Karpas-422 (cell line): ENCODE measurements at places on chromosomes 7 and 10. TPM values are rescaled to one million over a fixed set of nuclear protein-coding genes. Genes with fewer than 3 reads are reported as not detected.

DNA sequence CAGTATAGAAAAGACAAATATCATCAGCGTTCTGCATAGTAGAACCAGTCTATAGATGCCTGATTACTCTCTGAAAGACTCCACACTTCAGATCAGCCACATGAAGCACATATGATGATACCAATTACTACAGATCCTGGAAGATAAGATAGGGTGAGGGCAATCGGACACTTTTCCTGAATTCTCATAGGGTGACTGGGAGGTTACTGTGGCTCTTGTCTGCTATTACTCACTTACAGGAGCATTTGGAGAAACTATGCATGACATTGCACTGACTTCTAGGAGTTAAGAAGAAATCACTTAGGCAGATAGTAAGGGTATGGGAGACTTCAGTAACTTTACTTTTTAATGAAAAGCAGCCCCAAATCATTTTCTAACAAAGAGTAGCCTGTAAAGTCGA, 1140.9 kb downstream of the XPNPEP1 start:
- H3K27me3 ChIP-seq = no peaks in the 10 kb centered on the region
- H3K27ac ChIP-seq = no peak overlapping the region
- DNase-seq = no peak
- H3K4me1 ChIP-seq = no peaks in the 10 kb centered on the region
- no peaks in the 10 kb centered on the region for H3K36me3 ChIP-seq
- H3K4me3 ChIP-seq = no peak overlapping the region

DNA sequence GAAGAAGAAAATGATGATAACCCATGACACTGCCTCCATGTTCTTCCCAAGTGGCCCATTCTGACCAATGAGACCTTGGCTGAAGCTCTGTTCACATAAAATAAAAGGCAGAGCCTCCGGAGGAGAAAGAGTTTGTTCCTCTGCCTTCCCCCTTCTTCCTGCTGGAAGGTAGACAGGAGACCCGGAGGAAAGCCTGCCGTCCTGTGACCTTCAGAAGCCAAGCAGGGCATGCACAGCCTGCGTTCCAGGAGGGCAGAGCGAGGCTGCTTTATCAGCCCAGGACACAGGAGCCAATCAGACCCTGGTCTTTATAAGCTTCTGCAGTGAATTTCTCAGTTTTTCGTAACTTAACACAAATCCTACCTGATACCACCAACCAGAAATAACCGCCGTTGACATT, 8.6 kb upstream of the GRID1 start:
- H3K4me1 ChIP-seq = no peaks in the 10 kb centered on the region
- H3K27me3 ChIP-seq = no peaks in the 10 kb centered on the region
- no peaks in the 10 kb centered on the region for H3K36me3 ChIP-seq
- H3K27ac ChIP-seq = no peak overlapping the region

- no peak for DNase-seq
- no peaks in the 10 kb centered on the region for H3K27me3 ChIP-seq
- no peaks in the 10 kb centered on the region for H3K36me3 ChIP-seq
- no peaks in the 10 kb centered on the region for H3K4me1 ChIP-seq
Observed at GRCh38 chr10:22913474-22914092, 14.3 kb upstream of the ARMC3 start.

DNA sequence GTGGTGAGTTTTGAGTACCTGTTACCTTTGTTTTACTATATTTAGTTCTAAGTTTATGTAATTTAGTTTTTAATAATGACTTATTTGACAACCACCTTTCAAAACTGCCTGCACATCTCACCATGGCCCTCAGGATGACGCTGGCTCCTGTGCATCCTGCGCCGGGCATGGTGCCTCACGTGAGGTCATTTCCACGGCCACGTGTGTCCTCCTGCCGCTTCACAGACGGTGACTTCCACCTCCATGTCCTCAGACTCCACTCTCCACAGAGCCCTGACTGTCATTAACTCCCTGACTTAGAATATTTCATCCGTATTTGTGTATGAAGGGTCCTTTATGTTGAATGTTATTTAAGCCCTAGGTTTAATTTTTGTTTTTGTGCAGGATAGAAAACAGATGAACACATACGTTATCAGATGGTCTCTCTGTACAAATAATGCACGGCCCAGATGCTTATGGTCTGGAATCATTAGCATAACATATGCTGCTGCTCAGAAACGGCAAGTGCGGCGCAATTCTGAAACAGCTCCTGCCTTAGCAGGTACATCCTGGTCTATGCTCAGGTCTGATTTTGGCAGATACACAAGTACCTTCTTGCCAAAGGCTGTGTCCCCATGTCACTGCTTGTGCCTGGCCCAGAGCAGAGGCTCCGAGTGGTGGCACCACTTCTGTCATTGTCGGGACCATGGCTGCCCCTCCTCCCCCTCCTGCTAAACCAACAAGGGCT, 155.8 kb downstream of the WDR37 start:
- no peaks in the 10 kb centered on the region for H3K36me3 ChIP-seq
- H3K27ac ChIP-seq = no peak overlapping the region
- H3K4me1 ChIP-seq = no peaks in the 10 kb centered on the region
- DNase-seq = no peak
- H3K4me3 ChIP-seq = no peak overlapping the region

DNA sequence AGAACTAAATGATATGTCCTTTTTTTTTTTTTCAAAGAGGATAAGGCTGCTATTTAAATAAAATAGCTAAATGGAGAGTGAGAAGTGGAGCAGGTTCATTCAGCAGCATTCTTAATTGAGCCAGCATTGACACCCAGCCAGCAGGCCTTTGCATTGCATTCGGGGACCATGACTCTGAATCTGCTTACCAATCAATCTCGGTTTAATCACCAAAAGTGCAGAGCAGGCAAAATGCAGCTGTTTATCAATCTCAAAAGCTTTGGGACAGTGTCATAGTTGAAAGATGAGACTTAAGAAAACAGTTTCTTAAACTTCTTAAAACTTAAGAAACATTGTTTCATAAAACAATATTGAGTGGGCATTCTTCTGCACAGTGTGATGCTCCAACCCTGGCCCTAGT, 51.7 kb downstream of the PLEKHA8 start:
- DNase-seq = no peak
- peaks cover 14% of the 10 kb centered on the region for H3K4me1 ChIP-seq
- no peaks in the 10 kb centered on the region for H3K27me3 ChIP-seq
- H3K36me3 ChIP-seq = peaks cover 15% of the 10 kb centered on the region
- no peak overlapping the region for H3K4me3 ChIP-seq

DNA sequence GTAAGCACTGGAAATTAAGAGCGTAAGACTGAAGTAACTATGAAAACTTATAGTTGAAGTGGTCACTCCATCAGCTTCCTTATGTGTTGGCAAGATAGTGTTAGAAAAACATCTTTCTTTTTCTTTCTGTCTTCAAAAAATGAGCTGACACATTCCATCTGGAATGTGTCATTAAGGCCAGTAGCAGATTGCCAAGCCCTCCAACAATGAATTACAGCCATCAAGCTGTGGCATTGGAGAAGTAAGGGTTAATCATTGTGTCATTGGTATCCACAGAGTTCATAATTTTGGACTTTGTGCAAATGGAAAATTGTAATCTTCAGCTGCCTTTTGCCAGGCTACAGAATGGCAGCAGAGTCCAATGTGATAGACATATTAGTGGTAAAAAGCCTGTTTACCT, 926.3 kb downstream of the NRG3 start:
- no peak overlapping the region for H3K27ac ChIP-seq
- DNase-seq = no peak
- no peaks in the 10 kb centered on the region for H3K27me3 ChIP-seq

DNA sequence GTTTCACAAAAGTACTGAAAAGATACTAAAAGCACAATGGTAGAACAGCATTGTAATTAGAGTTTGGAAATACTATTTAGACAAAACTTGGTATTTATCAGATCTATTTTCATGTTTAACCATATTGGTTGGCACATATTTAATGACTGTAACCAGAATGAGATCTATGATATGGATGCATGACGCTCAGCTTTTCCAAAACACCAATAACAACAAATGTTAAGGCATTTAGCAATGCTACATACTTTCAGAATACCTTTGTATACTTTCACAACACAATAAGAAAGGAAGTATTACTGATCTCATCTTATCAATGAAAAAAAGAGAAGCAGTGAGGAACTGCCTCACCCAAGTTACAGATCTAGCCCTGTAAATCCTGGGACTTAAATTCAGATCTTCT, 74.8 kb downstream of the THSD7A start:
- no peak overlapping the region for H3K4me3 ChIP-seq
- H3K36me3 ChIP-seq = no peaks in the 10 kb centered on the region
- DNase-seq = no peak
- no peaks in the 10 kb centered on the region for H3K4me1 ChIP-seq

- no peaks in the 10 kb centered on the region for H3K36me3 ChIP-seq
- no peak overlapping the region for H3K27ac ChIP-seq
- peak overlapping the region; percentile 67 for H3K4me3 ChIP-seq
- H3K27me3 ChIP-seq = no peaks in the 10 kb centered on the region
Observed at GRCh38 chr7:77415476-77415822, 700 bp downstream of the GSAP start.

DNA sequence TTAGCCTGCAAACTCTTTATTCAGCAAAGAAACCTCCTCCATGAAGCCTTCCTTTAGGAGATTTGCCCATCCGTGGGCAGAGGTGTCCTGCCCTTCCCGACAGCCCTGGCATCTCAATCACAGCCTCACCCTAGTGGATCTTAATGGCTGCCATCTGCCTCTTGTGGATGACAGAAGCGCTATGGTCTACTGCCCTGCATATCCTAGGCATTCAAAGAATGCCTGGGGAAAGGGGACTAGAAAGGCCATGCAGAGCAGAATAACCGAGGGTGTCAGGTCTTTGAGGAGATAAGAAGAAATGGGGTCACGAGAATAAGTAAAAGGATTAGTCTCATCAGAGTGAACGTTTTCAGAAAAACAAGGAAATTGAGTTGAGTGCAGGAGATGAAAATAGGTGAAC, 57.7 kb upstream of the SPOCK2 start:
- H3K27me3 ChIP-seq = no peaks in the 10 kb centered on the region
- H3K4me3 ChIP-seq = no peak overlapping the region
- H3K27ac ChIP-seq = no peak overlapping the region
- no peak for DNase-seq
- H3K4me1 ChIP-seq = peaks cover 9% of the 10 kb centered on the region; the same call in 1 of the 2 replicates

GRCh38 chr7:30911561-30911969, at the start of gene AQP1:
Gene AQP1, plus strand, starts transcription at chr7:30911853. Its CDS starts 57 bp downstream, at chr7:30911910.
- H3K4me3 ChIP-seq = no peak within 1 kb of the TSS
- no peaks in the 10 kb centered on the region; the same call in 1 of the 2 replicates for H3K4me1 ChIP-seq
- H3K27ac ChIP-seq = no peak within 1 kb of the TSS
- no peak for DNase-seq
- H3K27me3 ChIP-seq = no peaks in the 10 kb centered on the region
- H3K36me3 ChIP-seq = no peaks in the 10 kb centered on the region

- H3K36me3 ChIP-seq = peaks cover 37% of the 10 kb centered on the region
- peak; percentile 52 for DNase-seq
- no peaks in the 10 kb centered on the region for H3K27me3 ChIP-seq
- no peak overlapping the region for H3K27ac ChIP-seq
Observed at GRCh38 chr10:79355420-79356017, 8.2 kb downstream of the PPIF start.

DNA sequence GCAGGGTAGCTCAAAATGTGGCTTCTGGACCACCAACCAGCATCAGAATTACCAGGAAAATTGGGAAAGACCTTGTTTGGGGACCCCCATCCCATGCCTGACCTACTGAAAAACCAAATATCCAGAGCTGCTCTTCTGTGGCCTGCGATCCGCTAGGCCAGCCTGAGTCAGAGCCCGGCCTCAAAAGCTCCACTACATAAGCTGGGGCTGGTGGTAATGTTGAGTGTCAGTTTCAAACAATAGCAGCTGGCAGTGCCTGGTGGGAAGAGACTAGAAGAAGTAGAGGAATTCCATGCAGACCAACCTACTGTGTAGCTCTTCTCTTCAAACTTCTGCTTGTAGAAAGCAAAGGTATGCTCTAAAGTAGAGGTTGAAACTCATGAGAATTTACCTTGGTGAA, 52.0 kb downstream of the KLRG2 start:
- H3K36me3 ChIP-seq = 0 out of 2 replicates have a peak, but pooled peaks cover 3% of the 10 kb centered on the region
- no peaks in the 10 kb centered on the region for H3K27me3 ChIP-seq
- DNase-seq = no peak
- H3K27ac ChIP-seq = no peak overlapping the region
- H3K4me1 ChIP-seq = no peaks in the 10 kb centered on the region
- no peak overlapping the region for H3K4me3 ChIP-seq

- H3K27me3 ChIP-seq = no peaks in the 10 kb centered on the region
- H3K27ac ChIP-seq = no peak overlapping the region
- H3K36me3 ChIP-seq = no peaks in the 10 kb centered on the region
- no peak overlapping the region for H3K4me3 ChIP-seq
Observed at GRCh38 chr7:102944241-102944640, 31.4 kb downstream of the LRRC17 start.

GRCh38 chr7:142910031-142910433, 23.5 kb downstream of the TRPV5 start:
- no peak overlapping the region for H3K4me3 ChIP-seq
- H3K27me3 ChIP-seq = no peaks in the 10 kb centered on the region
- no peak overlapping the region for H3K27ac ChIP-seq
- H3K36me3 ChIP-seq = no peaks in the 10 kb centered on the region
- no peaks in the 10 kb centered on the region for H3K4me1 ChIP-seq

The PAPOLB gene
- not detected in 2 replicates for total RNA-seq

The PARD3 gene
- total RNA-seq = not detected in 2 replicates

The SFRP4 gene
- total RNA-seq = not detected in 2 replicates

The SORBS1 gene
- 0.15 and 0.61 TPM in 2 replicates for total RNA-seq

The SHH gene
- not detected in 2 replicates for total RNA-seq

The NFE2L3 gene
- not detected in 2 replicates for total RNA-seq

The ASZ1 gene
- total RNA-seq = not detected in 2 replicates

The GPR26 gene
- total RNA-seq = not detected in 2 replicates

The SCART1 gene
- 6.9 and 7.0 TPM in 2 replicates for total RNA-seq

The UPP1 gene
- 2.0 and 14.5 TPM in 2 replicates for total RNA-seq

The AP5Z1 gene
- 14.5 and 41.1 TPM in 2 replicates for total RNA-seq

The IL2RA gene
- 1.6 TPM in 1 of 2 replicates, not detected in the other for total RNA-seq

The ZFYVE27 gene
- 16.9 and 19.6 TPM in 2 replicates for total RNA-seq

The FEZF1 gene
- total RNA-seq = not detected in 2 replicates
